NCI-H2029 treated with DMSO at 0.1 percent for 48 hours (cell line): ENCODE measurements at places on chromosomes 13 and 19.

DNA sequence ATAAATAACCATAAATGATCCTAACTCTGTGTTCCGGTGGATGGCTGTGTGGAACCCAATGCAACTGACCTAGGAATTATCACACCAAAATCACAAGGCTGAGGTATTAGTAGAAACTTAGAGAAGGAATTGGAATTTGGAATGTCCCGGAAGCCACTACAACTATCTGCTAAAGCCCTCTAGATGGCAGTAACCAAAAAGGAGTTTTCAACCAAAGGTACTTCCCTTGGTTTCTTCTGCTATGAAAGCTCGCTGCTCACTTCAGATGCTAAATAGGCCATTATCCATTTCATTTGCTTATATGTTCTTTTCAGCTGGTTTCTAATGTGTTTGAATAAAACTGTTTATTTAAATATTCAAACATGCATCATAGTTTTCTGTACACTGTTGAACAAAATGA lies 1589.1 kb upstream of the SPRY2 start:
- no peak for DNase-seq

DNA sequence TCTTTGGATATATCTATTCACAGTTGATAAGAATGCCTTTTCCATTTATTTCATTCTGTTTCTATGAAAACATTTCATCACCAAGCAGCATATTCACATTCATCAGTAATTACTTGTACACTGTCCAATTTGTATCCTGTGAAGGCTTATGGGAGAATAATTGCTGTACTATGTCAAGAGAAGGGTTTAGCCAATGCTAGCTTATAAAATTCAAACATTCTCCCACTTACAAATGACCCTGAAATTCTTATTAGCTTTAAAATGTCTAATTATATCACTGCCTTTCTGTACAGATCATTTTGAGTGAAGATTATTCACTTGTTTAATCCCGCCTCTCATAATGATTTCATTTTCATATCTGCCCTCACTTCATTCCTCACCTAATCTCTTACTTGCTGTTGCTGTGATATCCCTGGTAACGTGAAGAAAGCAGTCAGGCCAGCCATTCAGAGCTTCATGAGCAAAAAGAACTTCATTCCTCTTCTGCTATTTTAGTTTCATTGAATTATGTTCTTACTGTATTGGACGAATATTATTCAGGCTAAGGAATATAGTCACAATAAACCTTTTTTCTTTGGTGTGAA lies 778.7 kb downstream of the OLFM4 start:
- DNase-seq, result no peak

- DNase-seq, result no peak
These were observed 404.4 kb downstream of the SPRY2 start for GRCh38 chr13:79936368-79937136.

DNA sequence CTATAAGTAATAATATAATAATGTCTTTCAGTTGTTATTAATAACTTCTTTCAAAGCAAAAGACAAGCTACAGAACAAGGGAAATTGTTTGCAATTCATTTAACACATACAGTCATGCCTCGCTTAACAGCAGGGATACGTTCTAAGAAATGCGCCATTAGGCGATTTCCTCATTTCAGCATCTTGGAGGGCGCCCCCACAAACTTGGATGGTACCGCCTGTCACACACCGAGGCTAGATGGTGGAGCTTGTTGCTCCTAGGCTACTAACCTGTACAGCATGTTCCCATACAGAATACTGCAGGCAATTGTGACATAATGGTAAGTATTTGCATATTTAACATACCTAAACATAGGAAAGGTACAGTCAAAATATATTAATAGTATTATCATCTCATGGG lies 8.2 kb upstream of the ANKRD10 start:
- DNase-seq, result no peak

DNA sequence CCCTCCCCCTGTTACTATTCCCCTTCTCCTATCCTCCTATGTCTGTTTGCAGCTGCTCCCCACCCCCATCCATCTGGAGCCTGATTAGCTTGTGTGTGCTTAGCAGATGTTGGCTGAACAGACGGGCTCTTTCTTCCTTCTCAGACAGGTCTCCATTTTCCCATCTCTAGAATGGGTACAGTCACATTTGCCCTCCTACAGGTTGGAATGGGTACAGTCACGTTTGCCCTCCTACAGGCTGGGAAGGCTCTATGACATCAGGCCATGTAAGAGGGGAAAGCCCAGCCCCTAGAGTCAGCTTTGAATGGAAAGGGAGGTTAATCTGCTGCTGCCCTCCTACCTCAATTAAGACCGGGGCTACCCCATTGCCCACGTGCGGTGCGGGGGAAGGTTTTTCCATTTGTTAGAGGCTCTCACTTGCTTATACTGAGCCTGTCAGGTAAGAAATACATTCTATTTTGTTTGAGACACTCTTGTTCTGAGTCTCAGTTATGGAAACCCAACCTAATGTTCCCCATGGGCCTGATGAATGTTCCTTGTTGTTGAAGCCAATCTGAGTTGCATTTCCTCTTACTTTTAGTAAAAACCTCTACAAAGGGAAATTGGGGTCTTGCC lies 2.2 kb upstream of the CLEC17A start:
- no peak for DNase-seq

GRCh38 chr13:46803586-46803985 lies 6.6 kb upstream of the ESD start:
- no peak for DNase-seq

DNA sequence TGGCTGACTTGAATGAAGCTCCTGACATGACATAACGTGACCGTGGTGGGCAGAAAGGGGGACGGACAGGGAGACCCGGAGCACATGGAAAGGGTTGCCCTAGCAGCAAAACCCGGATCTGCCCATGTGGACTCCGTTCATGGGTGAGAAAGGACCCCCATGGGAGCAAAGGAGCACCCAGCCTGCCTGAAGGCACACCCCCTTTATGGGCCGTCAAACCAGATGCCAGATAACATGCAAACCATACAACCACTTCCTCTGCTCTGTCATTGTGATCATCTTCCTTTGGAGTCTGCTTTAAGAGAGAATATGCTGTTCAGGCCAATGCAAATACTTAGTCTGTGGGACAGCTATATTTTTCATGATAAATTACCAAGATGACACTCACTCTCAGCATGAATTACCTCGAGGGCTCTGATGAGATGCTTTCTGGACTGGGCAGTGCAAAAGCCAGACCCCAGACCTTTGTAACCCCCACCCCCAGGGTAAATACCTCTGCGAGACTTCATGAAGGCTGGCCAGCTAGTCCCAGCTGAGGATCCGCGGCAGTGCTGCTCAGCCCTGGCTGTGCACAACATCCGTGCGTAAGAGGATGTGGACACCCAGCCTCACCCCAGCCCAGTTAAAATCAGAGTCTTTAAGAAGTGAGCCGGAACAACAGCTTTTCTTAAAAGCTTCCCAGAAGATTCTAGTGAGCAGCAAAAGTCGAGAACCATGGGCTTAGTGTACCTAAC lies 126.6 kb downstream of the USP12 start:
- no peak for DNase-seq

- no peak for DNase-seq
These were observed 72.2 kb upstream of the DACH1 start for GRCh38 chr13:71939186-71939585.

DNA sequence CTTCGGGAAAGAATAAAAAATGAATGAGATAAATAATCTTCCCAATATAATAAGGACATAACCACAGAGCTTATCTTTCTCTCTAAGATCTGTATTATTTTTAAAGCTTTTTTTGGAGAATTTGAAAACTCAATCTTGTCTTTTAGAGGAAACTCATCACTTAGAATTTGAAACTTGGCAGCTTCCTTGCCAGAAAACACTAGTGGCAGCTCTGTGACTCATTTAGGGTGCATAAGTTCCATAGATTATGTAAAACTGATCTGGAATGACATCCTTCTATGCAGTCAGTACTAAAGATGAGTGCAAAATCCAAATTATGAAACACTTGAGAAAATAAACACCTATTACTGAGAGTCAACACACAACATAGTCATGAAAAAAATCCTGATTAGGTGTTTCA lies 848.0 kb downstream of the DACH1 start:
- no peak for DNase-seq
